ENCODE measurements at places on chromosomes 3 and 15.

DNA sequence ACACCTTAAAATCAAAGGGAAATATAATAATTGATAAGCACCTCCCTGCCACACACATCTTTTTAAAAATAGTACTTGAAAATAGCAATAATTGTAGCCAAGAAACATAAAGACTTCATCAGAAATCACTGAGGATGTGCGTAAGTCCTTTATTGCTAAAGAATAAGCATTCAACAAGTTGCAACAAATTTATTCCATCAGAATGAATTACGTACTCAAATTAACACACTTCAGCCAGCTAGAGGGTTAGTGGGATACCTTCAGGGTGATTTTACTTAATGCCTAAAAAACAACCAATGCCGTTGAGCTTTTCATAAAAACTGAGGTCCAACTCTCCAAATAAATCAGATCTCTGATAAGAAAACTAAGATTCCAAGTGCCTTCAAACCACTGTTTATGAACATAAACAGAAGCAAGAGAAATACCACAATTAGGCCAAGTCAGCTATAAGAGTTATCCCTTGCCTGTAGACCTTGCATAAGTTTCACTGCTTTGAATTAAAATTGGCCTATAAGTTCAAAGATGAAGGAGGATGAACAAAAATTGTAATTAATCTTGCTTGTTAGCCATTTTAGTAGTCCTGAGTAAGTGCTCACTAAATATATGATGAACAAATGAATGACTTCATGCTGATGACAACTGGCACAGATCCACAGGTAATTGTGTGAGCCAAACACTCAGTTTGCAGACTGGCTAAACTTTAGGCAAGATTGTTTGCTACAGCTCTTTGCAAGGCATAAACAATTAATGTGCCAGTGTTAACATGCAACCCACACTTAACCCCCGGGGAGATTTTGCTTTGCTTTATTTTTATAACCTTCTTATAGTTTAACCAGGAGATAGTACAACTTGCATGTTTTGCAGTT, 375.1 kb upstream of the THBS1 start:
- DNase-seq: no peak

GRCh38 chr3:195164573-195165264, 106.2 kb downstream of the XXYLT1 start:
- DNase-seq: no peak

GRCh38 chr3:36906504-36907149, 38.2 kb downstream of the TRANK1 start:
- DNase-seq: no peak

- no peak for DNase-seq
Measured at GRCh38 chr15:90414408-90415028, 26.5 kb downstream of the IQGAP1 start.

DNA sequence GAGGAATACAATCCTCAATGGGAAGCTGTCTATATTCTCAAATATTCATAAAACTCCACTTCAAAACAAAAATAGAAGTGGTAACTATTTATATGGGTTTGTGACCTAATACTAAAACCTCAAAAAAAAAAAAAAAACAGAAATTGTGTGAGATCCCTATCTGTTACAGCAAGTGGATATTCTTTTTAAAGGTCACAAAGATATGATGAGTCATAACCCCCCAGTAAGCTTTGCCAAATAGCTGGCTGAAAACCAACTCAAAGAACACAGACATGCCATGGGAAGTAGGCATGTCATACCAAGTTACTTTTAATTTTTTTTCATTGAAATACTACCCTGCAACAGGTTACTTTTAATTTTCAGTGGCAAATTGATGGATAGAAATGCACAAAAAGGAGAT, 62.5 kb downstream of the CBLB start:
- DNase-seq: no peak

DNA sequence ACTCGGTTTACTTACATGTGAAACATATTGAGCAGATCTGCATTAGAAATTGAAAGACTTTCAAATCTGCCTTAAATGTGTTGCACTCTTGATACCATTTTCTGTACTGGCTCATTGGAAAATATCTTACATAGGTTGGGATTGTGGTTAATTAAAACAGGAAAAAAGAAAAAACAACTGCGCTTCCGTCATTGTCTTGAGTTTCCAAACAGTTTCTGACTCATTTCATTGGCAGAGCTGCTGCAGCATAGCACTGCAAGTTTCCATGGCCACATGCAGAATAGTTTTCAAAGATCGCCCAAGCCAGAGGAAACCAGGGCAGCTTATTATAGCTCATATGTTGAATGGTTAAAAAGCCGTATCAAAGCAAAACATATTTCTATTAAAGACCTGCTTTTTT, 446.6 kb upstream of the BCHE start:
- DNase-seq: no peak

- DNase-seq: no peak
Measured at GRCh38 chr15:29708519-29708918, 113.7 kb downstream of the TJP1 start.

- DNase-seq: no peak
Measured at GRCh38 chr3:64837986-64838735, 150.4 kb upstream of the ADAMTS9 start.

DNA sequence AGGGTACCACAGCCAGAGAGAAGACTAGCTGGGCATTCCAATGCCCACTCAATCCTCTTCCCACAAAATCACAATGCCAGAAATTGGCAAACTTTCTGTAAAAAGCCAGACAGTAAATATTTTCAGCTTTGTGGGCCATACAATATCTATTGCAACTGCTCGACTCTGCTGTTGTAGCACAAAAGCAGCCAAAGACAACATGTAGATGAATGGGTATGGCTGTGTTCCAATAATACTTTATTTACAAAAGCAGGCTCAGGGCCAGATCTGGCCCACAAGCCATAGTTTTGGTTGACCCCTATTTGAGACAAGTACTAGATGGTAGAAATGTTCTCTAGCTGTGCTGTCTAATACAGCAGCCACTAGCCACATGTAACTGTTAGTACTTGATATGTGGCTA, 330.9 kb downstream of the ERC2 start:
- DNase-seq: no peak

DNA sequence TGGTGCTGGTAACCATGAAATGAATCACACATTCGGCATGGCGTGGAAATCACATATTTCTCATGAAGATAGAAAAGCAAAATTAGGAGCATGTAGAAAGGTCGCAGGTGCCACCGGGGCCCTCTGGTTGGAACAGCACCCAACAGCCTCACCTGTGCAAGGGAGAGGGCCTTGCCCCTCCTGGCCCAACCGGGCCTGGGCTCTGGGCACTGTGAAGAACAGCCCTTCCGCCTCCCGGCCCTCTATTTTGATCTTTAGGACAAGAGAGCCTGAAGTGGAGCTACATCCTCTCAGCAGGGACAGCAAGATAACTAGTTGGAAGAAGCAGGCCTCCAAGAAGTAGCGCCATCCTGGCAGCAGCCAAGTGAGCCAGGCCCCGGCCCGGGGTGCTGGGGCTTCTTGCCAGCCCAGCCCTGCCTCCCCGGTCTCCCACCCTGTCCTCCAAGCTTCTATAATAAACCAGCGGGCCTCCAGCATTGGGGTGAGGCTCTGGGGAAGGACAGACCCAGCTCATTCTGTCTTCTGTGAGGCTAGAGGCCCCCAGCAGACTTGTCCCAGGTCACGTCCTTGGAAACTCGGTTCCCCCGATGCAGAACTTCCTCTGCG, 46.1 kb upstream of the FGD5 start:
- no peak for DNase-seq

DNA sequence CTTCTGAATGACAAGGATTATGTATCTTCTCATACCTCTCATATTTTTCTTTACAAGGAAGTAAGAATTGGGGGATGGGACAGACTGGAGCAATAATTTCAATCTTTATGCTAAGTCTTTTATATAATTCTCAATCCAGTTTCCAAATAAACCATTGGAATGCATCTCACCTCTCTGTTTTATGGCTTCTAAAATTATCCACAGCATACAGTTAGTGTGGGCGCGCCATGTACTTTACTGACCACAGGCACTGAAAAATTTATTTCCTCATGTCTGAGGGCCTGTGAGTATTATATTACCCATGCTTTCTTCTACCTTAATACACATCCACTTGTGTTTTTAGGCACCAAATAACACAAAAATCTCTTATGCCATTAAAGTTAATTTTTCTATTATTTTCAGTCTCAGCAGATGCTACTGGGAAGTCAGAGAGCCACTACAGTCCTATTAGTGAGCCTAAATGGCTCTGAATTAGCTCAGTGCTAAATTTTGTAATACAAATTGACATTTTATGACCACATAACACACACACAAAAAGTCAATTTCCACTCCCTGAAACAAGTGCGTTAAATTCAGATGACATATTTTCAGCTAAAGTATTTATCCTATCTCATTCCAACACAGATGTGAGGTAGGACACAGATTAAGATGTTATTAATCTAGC, 39.3 kb downstream of the SLITRK3 start:
- DNase-seq: no peak

DNA sequence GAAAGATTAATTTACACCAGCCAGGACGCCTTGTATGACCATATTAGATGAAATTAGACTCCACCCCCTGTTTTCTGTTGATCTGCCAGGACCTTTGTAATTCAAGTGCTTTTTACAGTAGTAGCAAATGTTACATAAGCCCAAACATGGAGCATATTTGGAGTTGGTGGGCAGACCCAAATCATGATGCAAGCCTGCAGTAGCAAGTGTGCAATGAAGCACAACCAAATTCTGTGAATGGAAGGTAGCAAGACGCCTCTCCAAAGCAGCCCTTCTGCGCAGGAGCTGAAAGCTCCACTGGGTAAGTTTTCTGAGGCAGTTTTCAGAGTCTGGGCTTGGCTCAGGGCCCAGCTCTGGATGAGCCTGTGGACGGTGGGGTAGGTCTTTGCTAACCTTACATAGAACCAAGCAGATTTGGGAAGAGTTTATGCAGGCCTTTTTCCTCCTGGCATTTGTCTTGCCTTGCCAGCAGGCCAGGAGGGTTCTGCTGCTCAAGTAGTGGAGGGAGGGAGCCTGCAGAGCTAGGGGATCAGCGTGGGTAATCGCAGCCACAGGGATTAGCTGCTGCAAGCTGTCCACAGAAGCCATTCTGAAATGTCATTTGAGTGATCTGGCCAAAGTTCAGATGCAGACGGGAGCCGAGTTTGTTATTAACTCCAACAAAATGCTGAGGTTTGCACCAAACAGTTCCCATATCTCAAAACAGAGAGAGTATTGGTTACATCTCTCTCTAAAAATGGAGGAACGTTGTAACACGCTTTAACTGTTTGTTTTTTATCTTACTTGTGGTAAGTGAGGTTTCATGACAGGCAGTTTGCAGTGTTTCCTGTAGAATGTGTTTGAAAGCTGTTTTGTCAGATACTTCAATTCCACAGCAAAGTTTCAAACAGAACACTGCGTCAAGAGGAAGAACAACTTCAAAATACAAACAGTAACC, 55.4 kb downstream of the PSMD6 start:
- DNase-seq: peak; percentile 60

GRCh38 chr3:14141144-14141543, 16.3 kb downstream of the TMEM43 start:
- DNase-seq: no peak

DNA sequence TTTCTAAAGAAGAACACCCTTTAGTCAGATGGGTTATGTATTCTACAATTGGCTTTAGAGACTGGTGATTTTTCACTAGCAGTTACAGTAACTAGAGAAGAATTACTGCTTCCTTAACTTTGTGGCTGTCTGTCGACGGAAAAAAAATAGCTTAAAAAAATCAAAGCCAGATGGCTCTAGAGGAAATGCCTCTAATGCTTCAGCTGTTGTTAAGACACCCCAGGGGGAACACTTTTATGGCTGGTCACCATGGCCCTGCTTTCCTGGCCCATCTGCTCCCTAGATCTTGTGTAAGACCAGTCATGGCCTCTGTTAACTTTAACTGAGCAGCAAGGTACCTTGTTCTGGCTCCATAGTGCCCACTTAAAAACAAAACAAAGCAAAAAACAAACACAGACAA, 198.6 kb upstream of the PLSCR5 start:
- no peak for DNase-seq

DNA sequence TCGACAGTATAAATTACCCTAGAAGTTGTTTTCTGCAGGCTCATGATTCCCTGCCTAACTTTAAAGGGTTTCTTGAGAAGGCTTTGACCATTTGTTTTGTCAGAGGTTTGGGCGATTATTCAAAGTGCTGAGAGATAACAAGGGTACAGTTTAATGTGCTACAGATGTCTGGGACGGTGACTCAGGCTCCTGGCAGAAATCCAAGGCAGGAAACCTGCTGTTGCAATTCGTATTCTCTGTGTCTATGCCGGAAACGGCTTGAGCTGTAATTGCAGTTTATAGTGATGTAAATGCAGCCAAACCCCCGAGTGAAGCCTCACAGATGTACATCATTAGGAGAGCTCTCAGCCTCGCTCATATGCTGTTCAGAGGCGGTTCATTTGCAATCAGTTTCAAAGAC, 65.6 kb downstream of the SYNPR start:
- no peak for DNase-seq

DNA sequence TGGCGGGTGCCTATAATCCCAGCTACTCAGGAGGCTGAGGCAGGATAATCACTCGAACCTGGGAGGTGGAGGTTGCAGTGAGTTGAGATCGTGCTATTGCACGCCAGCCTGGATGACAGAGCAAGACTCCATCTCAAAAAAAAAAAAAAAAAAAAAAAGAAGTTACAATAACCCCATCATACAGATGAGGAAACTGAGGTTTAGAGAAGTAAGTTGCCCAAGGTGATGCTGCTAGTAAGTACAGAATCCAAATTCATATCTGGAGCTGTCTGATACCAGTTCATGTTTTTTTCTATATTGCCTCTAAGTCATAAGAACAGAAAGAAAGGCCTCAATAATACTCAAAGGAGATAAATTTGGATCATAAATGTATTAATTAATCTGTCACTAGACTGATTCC, 40.6 kb downstream of the MCF2L2 start:
- DNase-seq: no peak

DNA sequence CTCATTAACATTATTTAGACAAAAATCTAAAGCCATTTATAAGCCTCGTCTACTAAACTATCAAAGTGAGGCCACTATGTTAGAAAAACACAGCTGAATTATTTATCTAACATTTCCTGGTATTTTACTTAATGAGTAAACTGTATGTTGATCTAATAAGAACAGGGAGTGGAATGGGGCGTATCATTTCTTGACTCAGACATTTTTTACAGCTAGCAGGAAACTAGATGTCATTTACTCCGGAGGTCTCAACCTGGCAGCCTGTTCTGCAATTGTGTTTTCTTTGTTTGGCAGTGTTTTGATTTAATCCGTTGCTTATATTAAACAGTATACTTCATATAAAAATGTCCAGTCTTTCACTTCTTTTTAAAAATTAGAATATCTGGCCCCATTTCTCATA, 79.1 kb upstream of the ABI3BP start:
- DNase-seq: no peak

- DNase-seq: no peak
Measured at GRCh38 chr15:66214246-66214645, 39.3 kb downstream of the MEGF11 start.

GRCh38 chr3:14548321-14548729, 8.2 kb upstream of the GRIP2 start:
- peak; percentile 41 for DNase-seq

- no peak for DNase-seq
Measured at GRCh38 chr15:100081454-100081853, 260.3 kb downstream of the ADAMTS17 start.

DNA sequence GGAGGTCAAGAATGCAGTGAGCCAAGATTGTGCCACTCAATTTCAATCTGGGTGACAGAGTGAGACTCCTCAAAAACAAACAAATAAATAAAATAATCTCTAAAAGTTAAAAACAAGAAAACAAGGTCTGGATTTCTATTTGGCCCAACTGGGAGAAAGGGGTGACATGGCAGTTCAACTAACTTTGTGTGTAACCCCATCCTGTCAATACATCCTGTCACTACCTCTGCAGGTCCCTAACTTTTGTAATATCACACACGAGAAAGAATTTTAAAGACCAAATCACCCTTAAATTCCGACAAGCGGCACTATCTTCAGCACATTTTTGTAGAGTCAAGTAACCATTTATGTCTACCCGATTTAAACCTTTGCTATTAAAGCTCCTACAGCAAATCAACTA, 10.2 kb downstream of the SLTM start:
- DNase-seq: no peak

Data from activated naive CD8-positive, alpha-beta T cell treated with anti-CD3 and anti-CD28 coated beads, Interleukin-2, amount 10 ng/mL, durations not matched to agents 7 days and 5 days (primary cell).